Renal cortex interstitium (tissue), 15 donors: ENCODE measurements at places on chromosomes 7 and 10. TPM values are rescaled to one million over a fixed set of nuclear protein-coding genes. Genes with fewer than 3 reads are reported as not detected.

DNA sequence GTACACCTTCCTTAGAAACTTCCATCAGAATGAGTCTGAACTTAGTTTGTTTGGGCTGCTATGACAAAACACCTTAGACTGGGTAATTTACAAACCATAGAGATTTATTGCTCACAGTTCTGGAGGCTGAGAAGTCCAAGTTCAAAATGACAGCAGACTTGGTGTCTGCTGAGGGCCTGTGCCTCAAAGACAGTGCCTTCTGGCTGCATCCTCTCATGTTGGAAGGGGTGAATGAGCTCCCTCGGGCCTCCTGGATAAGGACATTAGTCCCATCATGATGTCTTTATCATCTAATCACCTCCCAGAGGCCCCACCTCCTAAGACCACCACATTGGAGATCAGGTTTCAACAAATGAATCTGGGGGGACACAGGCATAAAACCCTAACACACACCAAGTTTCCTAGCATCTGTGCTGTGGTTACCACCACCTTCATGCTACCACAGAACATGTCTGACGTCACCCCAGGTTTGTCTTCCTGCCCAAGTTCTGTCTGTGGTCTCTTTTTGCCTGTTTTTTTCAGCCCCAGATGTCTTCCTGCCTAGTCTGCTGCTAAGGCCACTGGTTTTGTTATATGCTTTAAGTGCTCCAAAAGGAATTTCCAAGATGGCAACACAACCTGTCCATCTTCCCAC lies 150.9 kb upstream of the COBL start:
- no peak for DNase-seq

GRCh38 chr10:67537906-67538305 lies 158.1 kb downstream of the CTNNA3 start:
- no peak for DNase-seq

- DNase-seq = no peak
Measured at GRCh38 chr7:123323689-123324088, 123.9 kb upstream of the SLC13A1 start.

DNA sequence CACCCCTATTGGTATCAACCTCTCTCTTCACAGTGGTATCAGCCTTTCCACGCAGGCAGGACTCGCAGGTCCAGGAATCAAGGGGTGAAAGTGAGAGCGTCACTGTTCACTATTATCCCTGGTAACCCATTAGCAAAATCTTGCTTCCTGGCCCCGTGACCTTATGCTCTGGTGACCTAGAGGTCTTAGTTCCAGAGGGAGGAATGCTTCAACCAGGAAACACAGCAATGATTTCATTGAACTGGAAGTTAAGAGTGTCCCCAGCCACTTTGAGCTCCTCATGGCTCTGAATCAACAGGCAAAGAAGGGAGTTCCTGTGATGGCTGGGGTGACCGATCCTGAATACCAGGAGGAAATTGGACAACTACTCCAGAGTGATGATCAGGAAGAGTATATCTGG lies 90.6 kb downstream of the CUL2 start:
- no peak for DNase-seq

- DNase-seq = no peak
Measured at GRCh38 chr7:114842551-114843065, 79.3 kb upstream of the MDFIC start.

DNA sequence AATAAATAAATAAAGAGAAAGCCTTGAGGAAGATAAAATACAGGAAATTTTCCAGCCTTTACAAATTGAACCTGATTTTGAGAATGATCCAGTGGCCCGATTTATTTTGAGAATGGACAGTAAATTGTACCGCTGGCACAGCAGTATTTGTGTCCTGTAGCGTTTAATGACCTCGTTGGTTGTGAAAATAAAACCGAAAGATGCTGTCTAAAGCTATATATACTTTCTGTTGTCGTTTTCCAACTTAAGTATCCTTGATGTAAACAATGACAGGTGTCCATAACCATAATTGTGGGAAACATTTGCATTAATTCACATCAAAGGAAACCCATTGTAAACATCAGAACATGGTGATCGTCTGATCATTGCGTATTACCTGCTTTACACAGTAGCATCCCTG lies 38.8 kb downstream of the TBXAS1 start:
- DNase-seq = no peak

DNA sequence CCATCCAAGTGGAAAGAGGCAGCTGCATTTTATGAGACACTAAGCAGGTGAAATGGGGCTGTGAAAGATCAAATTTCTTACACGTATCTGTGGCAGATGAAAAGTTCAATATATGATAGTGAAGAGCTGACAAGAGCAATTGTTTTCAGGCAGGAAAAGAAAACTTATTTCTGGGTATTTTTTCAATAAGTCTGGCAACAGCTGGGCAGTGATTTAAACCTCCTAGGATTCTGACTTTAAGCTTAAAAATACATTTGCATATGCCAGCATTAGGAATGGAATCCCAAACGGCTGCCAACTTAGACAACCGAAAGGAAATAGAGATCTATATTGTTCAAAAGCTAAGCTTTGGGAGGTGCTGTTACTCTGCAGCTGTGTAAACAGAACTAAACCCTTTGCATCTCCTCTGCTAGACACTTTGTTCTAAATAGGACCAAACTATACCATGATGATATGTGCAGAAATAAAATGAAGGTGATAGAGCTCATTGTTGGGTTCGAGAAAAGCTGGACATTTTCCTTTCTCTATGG lies 26.1 kb downstream of the DYNC1I1 start:
- no peak for DNase-seq

DNA sequence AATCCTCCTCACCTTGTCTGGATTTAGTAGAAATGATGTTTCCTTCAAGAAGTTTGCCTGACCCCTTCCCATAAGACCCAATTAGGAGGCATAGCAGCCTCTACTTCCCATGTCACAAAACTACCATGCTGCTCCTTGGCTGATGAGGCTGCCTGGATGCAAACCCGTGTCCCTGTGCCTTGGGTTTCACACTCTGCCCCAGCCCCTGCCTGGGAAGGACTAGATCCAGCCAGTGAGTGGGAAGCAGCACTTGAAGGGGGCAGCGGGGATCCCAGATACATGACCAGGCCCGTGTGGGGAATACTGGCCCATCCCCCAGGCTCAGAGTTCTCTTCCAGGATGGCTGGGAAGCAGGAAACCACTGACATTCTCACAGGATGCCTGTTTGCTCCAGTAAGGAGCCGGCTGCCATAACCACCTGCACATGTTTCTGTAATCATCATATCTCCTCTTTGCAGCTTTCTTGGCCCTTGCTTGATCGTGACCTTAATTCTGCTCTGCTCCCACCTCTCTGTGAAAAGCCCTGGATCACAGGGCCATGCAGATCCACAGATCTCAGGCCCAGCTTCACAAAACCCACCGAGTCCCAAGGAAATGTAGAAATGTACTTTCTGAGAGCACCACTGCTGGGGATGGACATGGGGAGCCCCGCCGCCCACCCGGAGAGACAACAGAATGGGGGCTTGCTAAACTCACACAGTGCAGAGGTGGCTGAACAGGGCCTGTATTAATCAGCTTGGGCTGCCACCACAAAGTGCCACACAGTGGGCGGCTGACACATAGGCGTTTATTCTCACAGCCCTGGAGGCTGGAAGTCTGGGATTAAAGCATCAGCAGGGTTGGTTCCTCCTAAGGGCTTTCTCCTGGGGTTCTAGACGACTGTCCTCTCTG lies 287.8 kb upstream of the IGFBP3 start:
- DNase-seq = no peak

DNA sequence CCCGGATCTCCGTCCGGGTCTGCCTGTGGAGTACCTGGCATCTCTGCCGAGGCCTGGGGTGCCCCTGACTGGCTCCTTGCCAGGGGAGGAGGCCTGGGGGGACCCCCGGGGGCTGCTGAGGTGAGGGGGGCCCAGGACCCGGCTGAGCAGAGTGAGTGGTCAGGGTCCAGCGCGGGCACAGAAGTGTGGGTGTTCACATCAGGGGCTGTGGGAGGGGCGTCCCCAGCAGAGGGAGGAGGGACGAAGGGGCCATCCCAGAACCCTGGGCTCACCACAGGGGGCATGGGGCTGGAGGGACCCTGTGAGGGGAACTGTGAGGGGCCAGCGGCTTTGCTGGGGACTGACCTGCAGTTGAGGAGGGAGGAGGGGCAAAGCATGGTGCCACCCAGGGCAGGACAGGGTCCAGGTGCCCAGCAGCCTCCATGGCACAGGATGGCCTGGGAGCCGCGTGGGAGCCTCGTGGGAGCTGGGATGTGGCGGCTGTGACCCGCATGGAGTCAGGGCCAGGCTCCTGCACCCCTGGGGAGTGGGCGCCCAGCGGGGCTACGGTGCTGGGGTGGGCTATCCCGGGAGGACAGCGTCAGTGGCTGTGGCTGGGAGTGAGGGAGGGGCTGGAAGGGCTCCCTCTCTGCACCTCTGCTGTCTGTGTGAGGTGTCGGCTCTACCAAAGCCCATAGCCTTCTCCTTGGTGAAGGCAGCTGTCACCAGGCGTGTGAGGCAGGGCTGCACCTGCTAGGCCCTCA lies 91.2 kb downstream of the DNAJB6 start:
- DNase-seq = no peak

DNA sequence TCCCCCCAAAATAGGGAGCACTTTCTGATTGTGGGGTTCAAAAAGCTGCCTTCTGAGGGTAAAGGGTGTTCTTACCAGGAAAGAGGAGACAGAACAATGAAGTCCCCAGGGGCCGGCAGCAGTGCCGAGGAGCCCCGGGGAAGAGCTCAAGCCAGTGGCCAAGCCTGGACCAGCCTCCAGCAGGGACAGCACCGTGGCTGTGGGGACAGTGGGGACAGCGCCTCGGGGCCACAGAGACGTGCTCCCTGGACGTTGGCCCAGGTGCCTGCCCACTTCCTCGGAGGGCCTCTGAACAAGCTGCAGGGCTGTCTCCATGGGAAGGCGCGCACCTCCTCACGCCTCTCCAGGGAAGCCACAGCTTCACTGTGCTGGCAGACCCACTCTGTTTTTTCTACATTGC lies 312.6 kb downstream of the PTPRN2 start:
- DNase-seq = no peak

- DNase-seq = no peak
Measured at GRCh38 chr10:3485057-3485686, 299.8 kb downstream of the KLF6 start.

DNA sequence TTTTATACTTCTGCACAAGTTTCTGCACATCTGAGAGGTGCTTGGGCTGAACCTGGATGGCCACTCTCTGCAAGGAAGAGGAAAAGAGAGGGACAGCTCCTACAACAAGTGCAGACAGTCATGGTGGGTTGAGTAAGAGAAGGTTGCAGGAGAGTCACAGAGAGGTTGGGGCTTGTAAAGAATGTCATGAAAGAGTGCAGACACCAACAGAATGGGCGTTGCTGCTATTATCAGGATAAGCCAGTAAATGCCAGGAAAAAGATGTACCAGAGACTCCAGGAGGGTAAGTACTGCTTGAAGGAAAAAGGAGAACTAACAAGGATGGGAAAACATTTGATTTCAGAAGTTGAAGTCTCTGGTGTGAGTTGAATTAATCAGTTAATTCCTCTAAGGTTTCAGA lies 77.8 kb upstream of the NRP1 start:
- no peak for DNase-seq

- no peak for DNase-seq
Measured at GRCh38 chr10:48240196-48240595, 34.3 kb downstream of the FRMPD2 start.

GRCh38 chr10:89502549-89502948 lies 32.8 kb downstream of the SLC16A12 start:
- no peak for DNase-seq

DNA sequence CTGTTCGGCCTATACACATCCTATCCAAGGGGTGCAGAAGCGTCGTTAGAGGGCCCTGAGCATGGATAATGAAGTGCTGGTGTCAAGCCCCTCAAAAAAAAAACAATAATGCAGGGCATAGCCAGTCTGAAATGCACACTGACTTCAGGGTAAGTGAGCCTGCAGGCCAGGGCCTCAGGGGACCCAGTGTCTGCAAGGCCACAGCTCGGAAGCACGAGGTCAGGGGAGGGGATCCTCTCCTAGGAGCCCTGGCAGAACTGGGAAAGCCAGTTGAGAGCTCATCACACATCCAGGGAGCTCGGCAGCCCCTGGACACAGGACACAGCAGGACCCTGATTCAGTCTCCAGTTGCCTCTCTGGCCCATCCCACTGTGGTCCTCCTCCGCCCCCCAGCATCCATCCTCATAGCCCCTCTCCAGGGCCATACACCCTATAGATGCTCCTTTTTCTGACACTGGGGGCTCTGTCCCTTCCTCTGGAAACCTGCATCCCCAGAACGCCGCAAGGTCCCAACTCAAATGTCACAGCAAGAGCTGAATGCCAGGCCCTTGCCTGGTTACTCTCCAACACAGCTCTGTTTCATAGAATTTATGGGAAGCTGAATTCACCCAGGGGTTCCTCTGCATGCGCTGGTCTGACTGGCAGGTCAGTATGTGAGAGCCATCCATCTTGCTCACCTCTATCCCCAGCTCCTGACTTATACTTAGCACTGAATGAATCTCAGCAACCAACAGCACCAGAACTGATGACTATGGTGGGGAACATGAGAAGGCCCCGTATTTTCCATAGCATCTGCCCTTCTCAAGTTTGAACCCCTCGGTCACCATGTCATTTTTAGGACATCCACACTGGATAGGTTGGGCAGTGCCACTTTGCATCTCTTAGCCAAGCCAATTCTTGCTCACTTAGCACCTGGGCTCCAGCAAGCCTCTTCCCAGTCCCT lies 717.0 kb upstream of the IGFBP3 start:
- DNase-seq = no peak

DNA sequence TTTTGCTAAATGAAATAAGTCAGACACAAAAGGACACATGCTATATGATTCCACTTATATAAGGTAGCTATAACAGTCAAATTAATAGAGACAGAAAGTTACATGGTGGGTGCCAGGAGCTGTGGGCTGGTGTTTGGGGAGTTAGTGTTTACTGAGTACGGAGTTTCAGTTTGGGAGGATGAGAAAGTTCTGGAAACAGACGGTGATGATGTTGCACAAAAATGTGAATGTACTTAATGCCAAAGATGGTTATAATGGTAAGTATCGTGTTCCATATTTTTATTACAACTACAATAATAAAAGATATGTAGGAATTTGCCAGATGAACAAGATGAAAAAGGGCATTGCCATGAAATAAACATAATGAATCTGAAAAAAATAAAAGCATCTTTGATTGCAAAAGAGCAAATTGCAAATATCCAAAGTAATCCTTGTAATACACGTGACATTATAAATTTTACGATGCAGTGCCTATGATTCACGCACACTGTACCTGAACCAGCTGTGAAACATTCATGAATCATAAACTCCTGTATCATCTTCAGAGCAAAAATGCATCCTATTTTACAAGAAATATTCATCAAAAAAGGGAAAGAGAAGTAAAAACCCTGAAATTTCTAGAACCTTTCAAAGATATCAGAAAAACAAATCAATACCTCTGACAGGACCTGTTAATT lies 676.7 kb downstream of the PCDH15 start:
- no peak for DNase-seq

Gene TLX1
- polyA plus RNA-seq = 0.09 TPM

Gene CYP3A7
- polyA plus RNA-seq = 0.91 TPM

Gene SEMA3A
- polyA plus RNA-seq = 16.4 TPM

Gene ASAH2
- polyA plus RNA-seq = 8.2 TPM

Gene PVRIG
- 5.2 TPM for polyA plus RNA-seq

Gene TWIST1
- 7.8 TPM for polyA plus RNA-seq

Gene ANKRD7
- polyA plus RNA-seq = 4.2 TPM
